Amniotic epithelial cell (primary cell): ENCODE measurements at places on chromosomes 5 and 9.
A peak's percentile ranks its signal among the peaks of the same experiment; 100 is the strongest.

GRCh38 chr5:170939178-170939577, 77.4 kb downstream of the RANBP17 start:
- DNase-seq = no peak

GRCh38 chr5:148910216-148910615, 83.8 kb downstream of the ADRB2 start:
- no peak for DNase-seq

DNA sequence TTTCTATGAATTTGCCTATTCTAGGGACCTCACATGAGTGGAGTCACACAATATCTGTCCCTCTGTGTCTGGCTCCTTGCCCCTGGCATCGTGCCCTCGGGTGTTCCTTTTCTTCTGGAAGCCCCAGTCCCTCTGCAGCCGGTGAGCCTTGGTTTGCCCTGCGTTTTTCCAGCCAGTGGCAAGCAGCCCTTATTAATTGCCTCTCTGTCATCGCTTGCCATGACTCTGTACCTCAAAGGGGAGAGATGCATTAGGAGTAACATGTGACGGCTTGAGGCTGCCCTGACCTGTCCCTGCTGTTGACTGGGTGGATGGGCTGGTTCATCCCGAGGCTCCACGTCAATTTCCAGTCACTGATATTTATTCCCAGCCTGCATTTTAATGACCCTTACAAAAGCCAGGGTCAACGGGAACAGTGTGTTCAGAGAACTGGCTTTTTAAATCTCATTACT, 87.3 kb downstream of the CFAP90 start:
- DNase-seq = no peak

- no peak for DNase-seq
Observed at GRCh38 chr5:150114102-150114641, 27.8 kb upstream of the CSF1R start.

- peak; percentile 1 for DNase-seq
Observed at GRCh38 chr9:102950346-102950745, 44.8 kb upstream of the CYLC2 start.

- DNase-seq = no peak
Observed at GRCh38 chr5:172850454-172850797, 16.4 kb downstream of the ERGIC1 start.

- no peak for DNase-seq
Observed at GRCh38 chr5:63555874-63556273, 406.4 kb downstream of the HTR1A start.

GRCh38 chr9:132888151-132888550, 9.5 kb downstream of the SPACA9 start:
- DNase-seq = no peak

GRCh38 chr9:134547161-134548100, 94.2 kb upstream of the COL5A1 start:
- DNase-seq = no peak

GRCh38 chr9:35928591-35929452, 19.5 kb downstream of the SPAAR start:
- no peak for DNase-seq

DNA sequence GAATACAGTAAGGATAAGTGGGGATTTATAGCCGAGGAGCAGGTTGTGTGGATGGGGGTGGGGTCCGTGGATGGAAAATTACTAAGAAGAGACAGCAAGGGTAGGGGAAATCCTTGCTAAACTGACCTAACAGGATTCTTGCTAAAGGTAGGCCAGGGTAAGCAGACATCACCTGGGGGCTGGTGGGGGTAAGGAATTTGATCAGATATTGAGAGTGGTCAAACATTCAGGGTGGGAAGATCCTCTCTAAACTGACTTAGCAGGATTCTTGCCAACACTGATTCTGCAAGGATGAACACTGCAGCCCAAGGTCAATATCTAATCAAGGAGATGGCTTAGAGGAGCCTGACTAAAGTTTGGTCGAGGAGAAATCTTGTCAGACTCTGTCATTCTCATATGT, 2.7 kb upstream of the PLGRKT start:
- no peak for DNase-seq

DNA sequence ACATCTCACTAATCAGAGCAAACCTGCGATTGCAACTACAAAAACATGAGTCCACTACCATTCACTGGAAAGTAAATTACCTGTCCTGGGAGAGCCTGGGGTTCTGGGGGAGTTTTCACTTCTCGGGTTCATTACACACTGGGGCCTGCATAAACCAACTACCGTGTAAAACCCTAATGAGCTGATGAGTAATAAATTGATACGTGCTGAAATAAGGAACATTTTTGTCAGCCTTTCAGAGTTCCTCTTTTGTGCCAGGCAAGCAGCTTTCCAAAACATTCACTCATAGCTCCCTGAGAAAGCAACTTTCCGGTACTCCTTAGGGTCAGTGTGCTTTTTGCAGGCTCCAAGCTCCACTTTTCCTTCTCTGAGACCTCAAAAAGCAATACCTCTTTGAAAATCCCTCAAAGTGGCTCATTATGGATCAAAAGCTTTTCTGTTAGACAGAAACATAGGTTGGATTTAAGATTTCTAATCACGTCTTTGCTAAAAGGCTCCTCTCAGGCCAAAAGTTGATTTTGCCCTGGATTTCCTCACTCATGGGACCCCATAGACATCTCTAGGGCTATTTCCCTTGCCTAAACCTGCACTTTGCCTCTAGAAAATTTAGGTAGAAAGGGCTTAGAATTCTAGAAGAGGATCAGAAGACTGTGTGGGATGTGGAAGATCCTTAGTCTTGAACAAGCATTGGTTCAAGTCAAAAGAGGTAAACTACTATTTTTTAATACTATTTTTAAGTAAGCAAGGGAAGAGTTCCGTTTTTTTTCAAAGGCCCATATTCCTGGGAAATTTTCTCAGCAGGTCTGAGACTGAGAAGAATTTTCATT, 74.8 kb downstream of the ST8SIA4 start:
- DNase-seq = no peak

DNA sequence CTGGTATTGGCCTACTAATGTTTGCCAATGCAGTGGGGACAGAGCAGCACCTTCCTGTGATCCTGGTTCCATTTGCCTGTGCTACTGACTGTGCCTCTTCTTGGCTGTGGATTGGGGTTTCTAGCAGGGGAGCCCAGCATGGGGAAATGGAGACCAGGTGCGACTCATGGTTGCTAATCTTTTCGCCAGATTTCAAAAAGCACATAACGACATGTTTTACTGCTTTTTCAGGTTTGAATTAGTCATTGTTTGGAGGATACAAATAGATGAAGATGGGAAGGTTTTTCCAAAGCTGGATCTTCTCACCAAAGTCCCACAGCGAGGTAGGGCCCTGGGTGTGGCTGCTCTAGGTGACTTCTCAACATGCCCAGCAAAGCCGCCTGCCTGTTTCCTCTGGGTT, 57.6 kb downstream of the IPPK start:
- no peak for DNase-seq

DNA sequence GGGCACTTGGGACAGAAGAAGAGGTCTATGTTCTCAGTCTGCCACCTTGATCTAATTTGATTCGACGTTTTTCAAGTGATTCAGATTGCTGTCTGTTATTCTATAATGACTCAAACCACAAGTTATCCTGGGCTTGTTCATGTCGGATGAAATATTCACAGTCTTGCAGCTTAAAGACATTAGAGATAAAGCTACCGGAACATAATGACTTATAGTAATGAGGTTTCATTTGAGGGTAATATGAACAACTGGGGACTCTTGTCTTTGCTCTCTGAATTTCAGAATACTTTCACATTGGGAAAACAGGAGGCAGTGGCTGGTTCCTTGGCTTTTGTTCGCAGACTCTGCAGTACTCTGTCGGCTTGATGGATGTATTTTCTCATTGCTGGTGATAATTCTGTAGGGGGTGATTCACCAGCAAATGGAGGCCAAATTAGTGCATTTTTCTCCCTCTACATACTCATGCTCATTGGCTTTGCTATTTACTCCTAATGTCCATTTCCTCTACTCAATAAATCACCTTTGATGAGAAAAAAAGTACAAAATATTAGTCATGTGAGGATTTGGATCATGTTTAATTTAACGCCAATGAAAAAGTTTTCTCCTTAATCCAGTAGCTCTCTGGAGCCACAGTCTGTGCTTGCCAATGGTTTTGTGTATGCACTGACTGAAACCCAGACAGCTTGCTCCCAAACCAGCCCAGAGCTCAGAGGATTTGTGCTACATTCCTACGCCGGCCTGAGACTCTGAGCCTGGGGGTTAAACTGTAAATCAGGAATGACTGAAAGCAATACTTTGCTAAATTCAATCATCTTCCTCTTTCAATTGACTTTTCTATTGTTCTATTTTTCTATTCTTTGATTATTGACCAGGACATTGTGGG, 154.7 kb upstream of the ANKH start:
- peak; percentile 85 for DNase-seq

GRCh38 chr9:86282979-86283535, 719 bp upstream of the ISCA1 start:
- peak; percentile 89 for DNase-seq

DNA sequence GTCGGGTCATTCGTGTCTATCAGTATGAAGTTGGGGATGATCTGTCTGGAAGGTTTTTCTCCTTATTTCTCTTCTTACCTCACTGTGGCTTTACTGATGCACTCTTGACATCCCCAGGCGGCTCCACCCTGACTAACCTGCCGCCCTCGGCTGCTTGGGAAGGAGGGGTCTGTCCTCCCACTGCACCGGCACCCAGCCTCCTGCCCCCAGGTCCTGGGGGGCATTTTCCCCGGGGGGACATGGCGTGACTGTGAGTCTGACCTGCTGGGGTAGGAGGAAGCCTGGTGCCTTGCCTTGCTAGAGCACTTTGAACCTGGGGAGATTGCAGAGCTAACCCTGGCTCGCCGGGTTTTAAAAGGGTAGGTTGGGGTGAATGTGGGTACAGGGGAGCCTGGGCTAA, 27.5 kb downstream of the DYNC2I2 start:
- no peak for DNase-seq

DNA sequence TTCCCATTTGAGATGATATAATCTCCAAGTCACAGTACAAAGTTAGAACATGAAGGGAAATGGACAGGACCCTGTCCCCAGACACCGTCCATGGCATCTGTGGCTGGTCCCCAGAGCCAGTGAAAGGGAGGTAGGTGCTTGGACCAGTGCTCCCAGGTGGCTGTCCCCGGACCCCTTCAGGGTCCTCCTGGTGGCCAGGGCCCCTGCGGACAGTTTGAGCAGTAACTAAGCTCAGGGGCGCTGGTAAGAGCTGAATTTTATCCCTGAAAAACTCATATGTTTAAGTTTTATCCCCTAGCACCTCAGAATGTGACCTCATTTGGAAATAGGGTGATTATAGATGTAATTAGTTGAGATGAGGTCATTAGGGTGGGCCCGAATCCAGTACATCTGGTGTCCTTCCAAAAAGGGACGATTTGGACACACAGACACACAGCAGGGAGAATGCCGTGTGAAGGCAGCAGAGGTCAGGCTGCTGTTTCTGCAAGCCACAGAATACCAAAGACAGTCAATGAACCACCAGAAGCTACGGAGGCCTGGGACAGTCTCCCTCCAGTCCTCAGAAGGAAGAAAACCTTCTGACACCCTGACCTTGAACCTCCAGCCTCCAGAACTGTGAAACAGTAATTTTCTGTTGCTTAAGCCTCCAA, 185.0 kb downstream of the ATPSCKMT start:
- DNase-seq = no peak

GRCh38 chr5:156148301-156148700, 178.7 kb upstream of the SGCD start:
- DNase-seq = no peak

DNA sequence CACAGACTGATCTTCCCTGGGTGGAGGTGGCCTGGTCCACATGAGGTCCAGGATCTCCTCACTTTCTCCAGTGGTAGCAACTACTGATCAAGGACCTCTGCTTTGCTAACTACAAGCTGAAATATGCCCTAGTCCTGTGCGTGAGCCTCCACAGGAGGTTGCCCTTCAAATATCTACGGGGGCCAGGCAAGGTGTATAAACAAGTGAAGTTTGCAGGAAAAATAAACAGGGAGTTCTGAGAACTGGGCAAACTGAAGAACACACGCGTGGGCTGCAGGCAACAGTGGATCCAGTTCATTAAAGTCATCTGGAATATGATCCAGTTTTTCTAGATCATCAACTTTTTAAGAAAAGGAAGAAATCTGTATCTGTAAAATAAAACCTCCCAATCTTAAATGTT, 167.5 kb upstream of the NR3C1 start:
- no peak for DNase-seq

GRCh38 chr5:138440159-138441073, 1.6 kb downstream of the REEP2 start:
- no peak for DNase-seq

- DNase-seq = peak; percentile 27
Observed at GRCh38 chr5:59685793-59686192, 207.7 kb downstream of the PDE4D start.

DNA sequence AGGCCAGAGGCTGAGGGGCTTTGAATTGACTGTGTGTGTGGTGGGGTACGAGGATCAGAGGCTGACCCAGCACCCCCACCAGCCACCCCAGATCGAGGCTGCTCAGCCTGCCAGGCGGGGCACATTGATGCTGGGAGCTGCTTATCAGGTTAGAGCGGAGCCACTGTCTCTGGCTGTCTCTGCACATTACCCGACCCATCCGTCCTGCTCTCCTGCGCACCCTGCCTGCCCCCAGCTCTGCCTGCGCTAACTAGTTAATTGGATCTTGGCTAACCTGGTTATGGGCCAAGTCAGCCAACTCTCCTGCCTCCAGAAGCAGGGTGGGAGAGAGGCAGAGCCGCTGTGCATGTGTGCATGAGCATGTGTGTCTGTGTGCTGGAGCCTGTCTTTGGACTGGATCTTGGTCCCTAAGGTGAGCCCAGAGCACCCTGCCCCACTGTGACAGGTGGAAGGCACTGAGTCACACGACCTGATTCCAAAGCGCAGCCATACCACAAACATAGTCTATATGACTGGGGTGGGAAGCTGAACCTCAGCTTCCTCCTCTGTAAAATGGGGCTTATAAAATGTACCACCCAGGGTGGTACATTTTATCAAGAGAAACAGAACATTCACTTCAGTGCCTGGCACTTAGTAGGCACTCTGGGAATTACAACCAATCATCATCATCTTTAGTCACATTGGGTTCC, 39.7 kb downstream of the PCDH1 start:
- DNase-seq = no peak

DNA sequence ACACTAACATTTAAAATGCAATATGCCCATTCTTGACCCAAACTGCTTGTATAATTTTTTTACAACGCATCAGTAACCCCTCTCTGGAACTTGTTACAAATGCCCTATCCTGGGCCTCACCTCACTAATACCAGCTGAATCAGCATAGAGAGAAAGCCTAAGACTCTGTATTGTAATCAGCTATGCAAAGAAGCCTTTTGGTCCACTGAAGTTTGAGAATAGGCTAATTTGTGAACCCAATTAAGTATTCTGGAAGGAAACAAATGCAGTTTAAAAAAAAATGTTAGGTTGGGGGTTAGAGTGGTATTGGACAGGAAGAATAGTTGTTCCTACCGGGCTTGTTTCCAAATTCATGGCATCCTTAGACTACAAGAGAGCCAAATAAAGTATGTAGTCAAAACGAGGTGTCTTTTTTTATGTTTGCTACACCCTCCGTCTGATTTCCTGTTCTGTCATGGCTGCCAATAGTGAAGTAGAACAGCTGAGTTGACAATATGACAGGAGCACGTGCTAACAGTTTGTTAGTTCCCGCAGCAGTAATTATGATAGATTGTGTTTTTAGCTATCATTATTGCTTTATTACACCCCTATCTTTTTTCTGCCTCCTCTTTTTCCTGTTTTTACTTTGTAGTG, 1048.7 kb upstream of the NUDT12 start:
- no peak for DNase-seq

- DNase-seq = peak; percentile 22
Observed at GRCh38 chr9:91994422-91994821, 44.4 kb upstream of the ROR2 start.

- DNase-seq = no peak
Observed at GRCh38 chr9:110936237-110936636, 102.0 kb downstream of the LPAR1 start.

- no peak for DNase-seq
Observed at GRCh38 chr5:136420168-136420898, 55.0 kb upstream of the TRPC7 start.
